COLO829 (cell line): ENCODE measurements at places on chromosomes 6 and 20.
A peak's percentile ranks its signal among the peaks of the same experiment; 100 is the strongest.

DNA sequence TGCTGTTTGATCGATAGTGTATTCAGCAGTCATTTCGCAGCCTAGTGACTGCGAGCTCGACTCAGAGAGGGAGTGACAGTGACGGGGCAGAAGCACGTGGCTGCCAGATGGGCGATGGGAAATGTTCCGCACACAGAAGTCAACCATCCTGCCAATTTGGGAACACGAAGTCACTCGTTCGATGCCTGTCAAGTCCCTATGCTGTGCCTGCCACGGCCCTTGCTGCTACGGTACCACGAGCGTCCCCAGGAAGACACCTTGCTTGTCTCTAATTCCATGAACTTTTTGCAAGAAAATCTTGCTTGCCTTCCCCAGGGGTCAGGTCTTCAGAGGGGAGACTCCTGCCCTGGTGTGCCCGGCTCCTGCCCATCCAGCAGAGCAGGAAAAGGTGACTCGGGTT, 17.0 kb upstream of the STX16 start:
- DNase-seq = no peak

DNA sequence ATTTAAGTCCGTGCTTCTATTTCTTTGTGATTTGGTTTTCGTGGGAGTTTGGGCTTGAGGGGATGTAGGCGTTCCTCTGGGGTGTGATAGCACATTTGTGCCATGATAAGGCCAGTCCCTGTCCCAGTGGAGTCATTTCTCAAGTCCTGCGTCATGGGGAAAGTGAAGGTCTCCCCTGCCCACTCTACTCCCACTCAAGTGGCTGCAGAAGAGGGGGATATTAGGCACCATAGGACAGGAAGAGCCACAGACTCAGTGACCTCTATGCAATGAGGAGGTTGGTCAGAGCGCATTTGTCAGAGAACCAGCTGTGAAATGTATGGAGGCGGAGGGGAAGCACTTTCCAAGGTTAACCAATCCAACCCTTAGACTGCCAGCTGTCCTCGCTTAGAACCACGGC, 51.9 kb upstream of the EDN1 start:
- DNase-seq = no peak

- DNase-seq = peak; percentile 8
Observed at GRCh38 chr6:160160450-160160849, 38.8 kb downstream of the SLC22A1 start.

GRCh38 chr6:140871911-140872310, 1260.8 kb upstream of the GJE1 start:
- no peak for DNase-seq

DNA sequence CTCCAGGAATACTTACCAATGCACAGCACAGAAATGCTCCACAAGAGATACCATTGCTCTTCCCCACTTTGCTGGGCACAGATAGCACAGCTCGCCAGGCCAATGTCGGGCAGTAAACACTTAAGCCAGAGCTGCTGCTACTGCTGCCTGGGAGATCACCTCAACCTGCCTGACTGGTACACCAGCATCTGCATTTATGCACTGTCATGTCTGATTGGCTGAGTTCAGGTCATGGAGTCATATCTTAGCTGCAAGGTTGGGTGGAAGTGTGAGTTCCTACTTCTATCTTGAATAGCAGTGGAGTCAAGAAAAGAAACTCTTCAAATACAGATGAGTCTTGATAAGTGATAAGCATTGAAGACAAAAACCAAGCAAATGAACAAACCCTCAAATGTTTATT, 10.9 kb upstream of the ADGRF4 start:
- no peak for DNase-seq

- no peak for DNase-seq
Observed at GRCh38 chr20:47466213-47466612, 35.5 kb upstream of the NCOA3 start.

GRCh38 chr6:30157581-30157980, 3.4 kb downstream of the TRIM10 start:
- no peak for DNase-seq

GRCh38 chr6:7156643-7157278, 49.0 kb downstream of the RREB1 start:
- no peak for DNase-seq

DNA sequence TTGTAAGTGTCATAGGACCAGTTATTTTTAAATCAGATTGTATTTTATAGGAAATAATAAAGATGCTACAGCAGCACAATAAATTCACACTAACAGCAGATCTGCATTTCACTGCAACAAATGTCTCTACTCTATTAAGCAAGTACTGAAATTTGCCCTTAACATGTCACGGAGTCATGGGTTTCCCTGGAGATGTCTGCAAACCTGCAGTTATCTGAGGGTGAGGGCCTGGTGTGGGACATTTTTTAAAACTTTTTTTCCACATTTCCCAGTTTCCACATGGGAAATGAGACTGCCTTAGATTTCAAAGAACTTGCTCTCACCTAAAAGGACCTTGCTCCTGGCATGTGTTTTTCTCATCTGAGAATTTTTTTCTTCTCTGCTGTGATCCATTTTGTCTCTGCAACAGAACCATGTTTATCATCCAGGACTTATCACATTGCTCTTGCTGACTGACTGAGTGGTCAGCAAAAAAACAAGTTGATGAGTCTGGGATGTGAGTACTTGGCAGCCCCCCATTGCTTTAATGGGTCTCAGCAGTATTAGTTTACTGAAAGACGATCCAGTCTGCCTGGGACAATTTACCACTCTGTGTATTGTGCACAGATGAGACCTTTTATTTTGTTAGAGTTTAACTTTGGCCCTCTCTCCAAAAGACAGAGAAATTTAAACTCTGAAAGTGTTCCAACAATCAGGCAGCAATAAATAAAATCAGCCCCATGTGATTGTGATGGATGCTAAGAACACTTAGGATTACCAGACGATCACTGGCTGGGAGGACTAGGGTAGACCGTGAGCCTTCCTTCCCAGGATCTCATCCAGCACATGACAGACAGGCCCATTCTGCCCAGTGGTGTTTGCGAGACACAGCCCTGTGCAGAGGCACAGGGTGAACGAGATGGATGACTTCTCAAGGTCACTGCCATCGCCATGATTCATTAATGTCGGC, 268.8 kb downstream of the BTBD9 start:
- DNase-seq = no peak
